ENCODE measurements at places on chromosomes 1 and 21. TPM values are rescaled to one million over a fixed set of nuclear protein-coding genes. Genes with fewer than 3 reads are reported as not detected.

- no peak overlapping the region for H3K4me3 ChIP-seq
- no peaks in the 10 kb centered on the region for H3K4me1 ChIP-seq
- no peaks in the 10 kb centered on the region for H3K27me3 ChIP-seq
- no peak overlapping the region for H3K27ac ChIP-seq
- DNase-seq, result no peak
Measured at GRCh38 chr1:30449428-30450147, 273.8 kb downstream of the MATN1 start.

- no peak overlapping the region for H3K4me3 ChIP-seq
- H3K36me3 ChIP-seq, result peaks cover 42% of the 10 kb centered on the region
- no peak for DNase-seq
- H3K27ac ChIP-seq, result no peak overlapping the region
- H3K27me3 ChIP-seq, result no peaks in the 10 kb centered on the region
Measured at GRCh38 chr1:211750599-211750998, 75.2 kb upstream of the NEK2 start.

GRCh38 chr1:190019717-190020116 is 457.9 kb downstream of the BRINP3 start:
- H3K27me3 ChIP-seq, result no peaks in the 10 kb centered on the region
- no peaks in the 10 kb centered on the region for H3K36me3 ChIP-seq
- H3K4me1 ChIP-seq, result no peaks in the 10 kb centered on the region
- H3K27ac ChIP-seq, result no peak overlapping the region
- H3K4me3 ChIP-seq, result no peak overlapping the region
- DNase-seq, result no peak

GRCh38 chr1:206116873-206117150 is 376 bp downstream of the AVPR1B start:
- no peaks in the 10 kb centered on the region for H3K36me3 ChIP-seq
- H3K27ac ChIP-seq, result no peak overlapping the region
- H3K4me3 ChIP-seq, result no peak overlapping the region
- H3K4me1 ChIP-seq, result peaks cover 14% of the 10 kb centered on the region

GRCh38 chr1:74357150-74357549 is 122.0 kb downstream of the TNNI3K start:
- no peaks in the 10 kb centered on the region for H3K27me3 ChIP-seq
- H3K4me3 ChIP-seq, result no peak overlapping the region
- H3K4me1 ChIP-seq, result no peaks in the 10 kb centered on the region
- H3K36me3 ChIP-seq, result no peaks in the 10 kb centered on the region

GRCh38 chr21:40792691-40793456 is 54.1 kb downstream of the DSCAM start:
- no peaks in the 10 kb centered on the region for H3K27me3 ChIP-seq
- H3K27ac ChIP-seq, result no peak overlapping the region
- no peaks in the 10 kb centered on the region for H3K4me1 ChIP-seq
- H3K4me3 ChIP-seq, result no peak overlapping the region
- DNase-seq, result no peak
- H3K36me3 ChIP-seq, result no peaks in the 10 kb centered on the region

GJA4 gene
- total RNA-seq, result 3.3 TPM

SH2D1B gene
- total RNA-seq, result not detected

HSPA6 gene
- total RNA-seq, result 2.9 TPM
